ENCODE measurements at places on chromosomes 1 and 21. TPM values are rescaled to one million over a fixed set of nuclear protein-coding genes. Genes with fewer than 3 reads are reported as not detected.

- no peaks in the 10 kb centered on the region for H3K4me1 ChIP-seq
- H3K27ac ChIP-seq: no peak overlapping the region
- no peaks in the 10 kb centered on the region for H3K27me3 ChIP-seq
- peak; percentile 9 for DNase-seq
- no peak overlapping the region for H3K4me3 ChIP-seq
Measured at GRCh38 chr1:14437417-14437918, 161.0 kb upstream of the KAZN start.

DNA sequence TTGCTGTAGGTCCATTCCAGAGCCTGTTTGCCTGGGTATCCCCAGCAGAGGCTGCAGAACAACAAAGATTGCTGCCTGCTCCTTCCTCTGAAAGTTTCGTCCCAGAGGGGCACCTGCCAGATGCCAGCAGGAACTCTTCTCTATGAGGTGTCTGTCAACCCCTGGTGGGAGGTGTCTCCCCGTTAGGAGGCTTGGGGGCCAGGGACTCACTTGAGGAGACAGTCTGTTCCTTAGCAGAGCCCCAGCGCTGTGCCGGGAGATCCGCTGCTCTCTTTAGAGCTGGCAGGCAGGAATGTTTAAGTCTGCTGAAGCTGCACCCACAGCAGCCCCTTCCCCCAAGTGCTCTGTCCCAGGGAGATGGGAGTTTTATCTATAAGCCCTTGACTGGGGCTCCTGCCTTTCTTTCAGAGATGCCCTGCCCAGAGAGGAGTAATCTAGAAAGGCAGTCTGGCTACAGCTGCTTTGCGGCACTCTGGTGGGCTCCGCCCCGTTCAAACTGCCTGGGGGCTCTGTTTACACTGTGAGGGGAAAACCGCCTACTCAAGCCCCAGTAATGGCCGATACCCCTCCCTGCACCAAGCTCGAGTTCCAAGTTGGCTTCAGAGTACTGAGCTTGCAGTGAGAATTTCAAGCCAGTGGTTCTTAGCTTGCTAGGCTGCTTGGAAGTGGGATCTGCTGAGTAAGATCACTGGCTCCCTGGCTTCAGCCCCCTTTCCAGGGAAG, 8.7 kb upstream of the SLC25A24 start:
- no peak overlapping the region for H3K27ac ChIP-seq
- DNase-seq: no peak
- no peak overlapping the region for H3K4me3 ChIP-seq
- no peaks in the 10 kb centered on the region for H3K4me1 ChIP-seq

DNA sequence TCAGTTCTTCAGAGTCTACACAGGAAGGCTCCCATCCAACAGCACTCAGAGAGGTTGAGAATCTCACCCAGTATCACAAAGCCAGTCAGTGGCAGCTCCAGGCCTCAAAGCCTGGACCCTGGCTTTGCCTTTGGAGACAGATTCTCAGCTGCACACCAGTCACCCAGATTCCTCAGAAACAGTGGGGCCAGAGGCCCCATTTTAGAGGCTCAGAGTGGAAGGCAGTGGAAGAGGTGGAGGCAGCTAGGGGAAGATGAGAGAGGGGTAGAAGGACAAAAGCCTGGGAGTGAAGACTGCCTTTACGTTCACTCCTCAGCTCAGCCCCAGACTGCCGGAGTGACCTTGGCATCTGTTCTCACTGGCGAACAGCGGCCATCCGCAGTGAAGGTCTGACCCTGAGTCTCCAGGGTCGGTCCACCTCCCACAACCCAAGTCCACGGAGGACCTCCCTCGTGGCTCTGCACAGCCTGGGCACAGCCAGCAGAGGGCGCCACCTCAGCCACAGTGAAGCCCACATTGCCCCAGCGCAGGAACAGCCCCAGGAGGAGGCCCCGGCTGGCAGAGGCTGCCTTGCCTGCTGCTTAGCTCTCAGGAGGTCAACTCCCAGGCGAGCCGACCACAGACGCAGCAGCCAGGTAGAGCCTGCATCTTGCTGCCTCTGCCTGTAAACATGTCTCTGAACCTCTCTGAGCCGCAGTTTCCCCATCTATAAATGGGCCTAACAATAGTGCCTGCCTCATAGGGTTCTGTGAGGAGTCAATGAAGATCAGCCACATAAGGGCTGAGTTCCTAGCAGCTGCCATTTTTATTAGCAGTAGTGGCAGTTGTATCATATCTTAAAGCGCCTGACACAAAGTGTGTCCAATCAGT, 5.9 kb upstream of the FNDC5 start:
- no peak overlapping the region for H3K27ac ChIP-seq
- H3K4me1 ChIP-seq: no peaks in the 10 kb centered on the region
- H3K4me3 ChIP-seq: no peak overlapping the region
- peak; percentile 66 for DNase-seq

DNA sequence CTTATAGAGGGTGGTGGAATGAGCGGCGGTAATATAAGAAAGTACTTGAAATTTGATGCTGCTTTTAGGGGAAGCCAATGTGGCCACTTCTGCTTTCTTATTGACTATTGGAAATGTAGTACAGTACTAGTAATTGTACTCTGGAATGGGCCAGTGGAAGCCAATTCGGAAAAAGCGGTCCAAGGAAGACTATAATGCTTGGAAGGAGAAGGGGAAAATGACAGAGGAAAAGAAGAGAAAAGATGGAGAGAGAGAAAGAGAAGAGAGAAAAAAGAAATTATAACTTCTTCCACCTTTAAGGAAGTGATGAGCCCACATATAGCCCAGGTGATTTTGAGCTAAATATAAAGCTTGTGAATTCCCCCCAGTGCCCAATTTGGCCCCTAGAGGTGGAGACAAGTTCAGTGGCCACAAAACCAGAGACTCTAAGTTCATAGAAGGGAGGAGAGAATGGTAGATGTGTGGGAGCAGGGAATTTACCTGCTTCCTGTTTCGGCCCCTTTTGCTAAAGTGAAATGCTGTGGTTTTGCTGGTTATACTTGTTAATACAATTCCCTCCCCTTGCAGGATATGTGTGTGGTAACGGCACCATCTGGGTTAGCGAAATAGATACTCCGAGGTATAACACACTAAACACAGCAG, 35.7 kb upstream of the DUSP10 start:
- no peak for DNase-seq
- H3K36me3 ChIP-seq: no peaks in the 10 kb centered on the region
- no peaks in the 10 kb centered on the region for H3K4me1 ChIP-seq
- no peak overlapping the region for H3K4me3 ChIP-seq

GRCh38 chr1:172449585-172450523, 6.0 kb upstream of the PIGC start:
- no peak overlapping the region for H3K4me3 ChIP-seq
- peak; percentile 77 for DNase-seq
- peaks cover 39% of the 10 kb centered on the region for H3K4me1 ChIP-seq
- H3K27me3 ChIP-seq: no peaks in the 10 kb centered on the region
- no peaks in the 10 kb centered on the region for H3K36me3 ChIP-seq
- H3K27ac ChIP-seq: peak overlapping the region; percentile 84

LCE1A gene
- not detected for total RNA-seq

KCNA10 gene
- not detected for total RNA-seq

OVAAL gene
- 1.1 TPM for total RNA-seq

SHISA4 gene
- total RNA-seq: 14.3 TPM

DNA sequence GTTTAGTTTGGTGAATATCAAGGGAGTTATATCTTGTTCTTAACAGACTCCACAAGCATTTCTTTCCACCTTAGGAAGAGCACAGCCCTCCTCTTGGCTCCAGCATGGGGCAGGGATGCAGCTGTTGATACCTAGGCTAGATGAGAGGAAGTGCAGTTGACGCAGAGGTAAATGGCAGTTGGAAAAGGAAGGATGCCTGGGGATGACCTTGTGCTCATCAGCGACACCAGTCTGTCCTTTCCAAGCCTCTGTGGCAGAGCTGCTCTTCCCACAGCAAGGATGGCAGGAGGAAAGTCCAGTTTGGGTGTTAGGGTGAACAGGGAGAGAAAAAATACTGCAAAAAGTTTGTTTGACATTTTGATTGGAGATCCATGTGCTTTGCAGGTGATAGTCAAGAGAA, 6.2 kb downstream of the PROX1 start:
- no peaks in the 10 kb centered on the region for H3K27me3 ChIP-seq
- H3K4me1 ChIP-seq: peaks cover 32% of the 10 kb centered on the region
- no peak overlapping the region for H3K4me3 ChIP-seq
- no peak overlapping the region for H3K27ac ChIP-seq
- H3K36me3 ChIP-seq: peaks cover 26% of the 10 kb centered on the region
- DNase-seq: no peak

MLLT11 gene
- total RNA-seq: 15.1 TPM

GRCh38 chr1:55334160-55334559, 119.0 kb upstream of the USP24 start:
- no peak overlapping the region for H3K4me3 ChIP-seq
- no peaks in the 10 kb centered on the region for H3K4me1 ChIP-seq
- H3K27me3 ChIP-seq: no peaks in the 10 kb centered on the region
- H3K27ac ChIP-seq: no peak overlapping the region
- no peak for DNase-seq
- H3K36me3 ChIP-seq: no peaks in the 10 kb centered on the region

GRCh38 chr1:168763031-168763430, 34.0 kb upstream of the DPT start:
- H3K36me3 ChIP-seq: no peaks in the 10 kb centered on the region
- H3K27me3 ChIP-seq: peaks cover 2% of the 10 kb centered on the region
- H3K4me1 ChIP-seq: peaks cover 3% of the 10 kb centered on the region
- H3K27ac ChIP-seq: no peak overlapping the region
- H3K4me3 ChIP-seq: no peak overlapping the region

- H3K4me3 ChIP-seq: no peak overlapping the region
- no peaks in the 10 kb centered on the region for H3K4me1 ChIP-seq
- peaks cover 4% of the 10 kb centered on the region for H3K27me3 ChIP-seq
- H3K36me3 ChIP-seq: no peaks in the 10 kb centered on the region
- no peak overlapping the region for H3K27ac ChIP-seq
Measured at GRCh38 chr1:205466595-205467220, 10.9 kb upstream of the BLACAT1 start.

LMNA gene
- 128 TPM for total RNA-seq

GRCh38 chr1:152621993-152622392, 910 bp downstream of the LCE3A start:
- H3K36me3 ChIP-seq: no peaks in the 10 kb centered on the region
- H3K27me3 ChIP-seq: no peaks in the 10 kb centered on the region
- H3K4me3 ChIP-seq: no peak overlapping the region
- no peak overlapping the region for H3K27ac ChIP-seq
- DNase-seq: no peak
- H3K4me1 ChIP-seq: no peaks in the 10 kb centered on the region

ZFP69B gene
- total RNA-seq: 2.7 TPM
